ENCODE measurements at places on chromosomes 11 and 22.

GRCh38 chr11:62556108-62556874, 9.7 kb upstream of the AHNAK start:
- peak; percentile 61 for DNase-seq

DNA sequence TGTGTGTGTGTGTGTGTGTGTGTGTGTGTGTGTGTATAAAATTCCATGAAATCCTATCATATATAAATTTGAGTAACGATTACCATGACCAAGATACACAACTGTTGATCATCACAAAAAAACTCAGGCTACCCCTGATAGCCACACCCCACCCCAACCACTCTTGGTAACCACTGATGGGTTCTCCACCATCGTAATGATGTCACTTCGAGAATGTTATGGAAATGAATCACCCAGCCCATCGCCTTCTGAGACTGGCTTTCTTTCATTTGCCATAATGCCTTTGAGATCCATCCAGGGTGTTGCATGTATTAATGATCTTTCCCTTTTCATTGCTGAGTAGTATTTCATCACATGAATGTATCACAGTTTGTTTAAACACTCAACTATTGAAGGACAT, 496.0 kb downstream of the MIAT start:
- no peak for DNase-seq

- DNase-seq, result no peak
These were observed 5.1 kb downstream of the CCDC89 start for GRCh38 chr11:85680897-85681296.

- no peak for DNase-seq
These were observed 9.6 kb downstream of the CHST1 start for GRCh38 chr11:45655831-45656230.

DNA sequence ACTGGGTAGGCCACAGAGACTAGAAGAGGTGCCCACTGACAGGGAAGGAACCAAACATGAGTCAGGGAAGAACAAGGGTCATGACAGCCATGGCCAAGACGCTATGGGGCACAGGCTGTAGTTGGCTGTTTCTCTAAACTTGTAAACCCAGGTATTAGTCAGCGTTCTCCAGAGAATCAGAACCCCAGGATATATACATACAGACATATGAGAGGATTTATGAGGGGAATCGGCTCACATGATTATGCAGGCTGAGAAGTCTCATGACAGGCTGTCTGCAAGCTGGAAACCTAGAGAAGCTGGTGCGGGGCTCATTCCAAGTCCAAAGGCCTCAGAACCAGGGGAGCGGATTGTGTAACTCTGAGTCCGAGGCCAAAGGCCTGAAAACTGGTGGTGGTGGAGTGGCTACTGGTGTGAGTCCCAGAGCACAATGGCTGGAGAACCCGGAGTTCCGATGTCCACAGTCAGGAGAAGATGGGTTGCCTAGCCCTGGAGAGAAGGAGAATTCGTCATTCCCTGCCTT, 29.7 kb upstream of the CD81 start:
- DNase-seq, result no peak

- no peak for DNase-seq
These were observed 83.6 kb downstream of the PIWIL4 start for GRCh38 chr11:94650756-94651155.

- no peak for DNase-seq
These were observed 10.2 kb downstream of the LRRC74B start for GRCh38 chr22:21055880-21056319.

- DNase-seq, result no peak
These were observed 94.4 kb downstream of the SLC1A2 start for GRCh38 chr11:35324981-35325380.

GRCh38 chr22:22215659-22216449, 28.7 kb upstream of the VPREB1 start:
- DNase-seq, result no peak

GRCh38 chr11:117826190-117826570, 1.6 kb upstream of the FXYD2 start:
- no peak for DNase-seq

- no peak for DNase-seq
These were observed 68.7 kb downstream of the ISX start for GRCh38 chr22:35134637-35135036.

- no peak for DNase-seq
These were observed 43.6 kb downstream of the CTSC start for GRCh38 chr11:88293931-88294330.

DNA sequence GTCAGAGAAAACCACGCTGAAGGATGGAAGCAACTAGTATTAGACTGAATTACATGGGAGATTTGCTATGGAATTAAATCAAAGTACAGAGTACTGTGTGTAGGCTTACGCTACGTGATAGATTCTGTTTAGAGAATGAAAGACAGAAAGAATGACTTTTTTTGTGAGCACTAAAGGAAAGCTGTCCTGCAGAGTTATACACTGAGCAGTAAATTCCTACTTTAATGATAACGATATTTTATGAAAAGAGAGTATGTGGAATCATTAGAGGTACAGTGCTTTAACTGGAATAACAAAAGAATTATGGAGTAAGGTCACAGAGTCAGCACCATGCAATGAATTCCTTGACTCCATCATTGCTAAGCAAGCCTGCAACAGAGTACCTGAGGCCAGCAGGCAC, 295.3 kb upstream of the SYN3 start:
- no peak for DNase-seq

DNA sequence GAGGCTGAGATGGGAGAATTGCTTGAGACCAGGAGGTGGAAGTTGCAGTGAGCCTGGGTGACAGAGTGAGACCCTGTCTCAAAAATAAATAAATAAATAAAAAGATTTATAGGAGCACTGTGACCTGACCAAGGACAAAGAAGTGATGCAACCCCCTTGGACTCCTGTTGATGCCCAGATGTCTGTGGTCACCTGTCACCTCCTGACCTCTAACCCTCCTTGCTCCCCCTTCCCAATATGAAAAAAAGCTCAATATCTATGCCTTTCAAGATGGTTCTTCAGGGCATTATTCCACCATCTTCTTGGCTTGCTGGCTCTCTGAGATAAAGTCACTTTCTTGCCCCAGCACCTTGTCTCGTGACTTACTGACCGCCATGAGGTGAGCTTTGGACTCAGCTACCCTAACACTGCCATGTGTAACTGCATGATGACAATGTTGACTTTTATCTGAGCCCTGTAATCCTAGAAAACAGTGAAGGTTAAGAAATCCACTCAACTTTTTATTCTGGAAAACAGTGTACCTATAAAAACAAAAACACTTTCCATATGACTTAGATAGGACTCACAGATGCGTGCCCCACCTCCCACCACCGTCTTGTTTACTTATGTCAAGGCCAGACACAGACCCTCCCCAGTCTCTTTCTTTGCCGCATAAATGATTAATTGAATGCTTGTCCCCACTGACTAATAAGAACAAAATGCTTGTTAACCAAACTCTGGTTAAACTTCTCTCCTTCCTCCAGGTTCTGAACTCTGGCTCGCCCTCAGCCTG, 360.5 kb downstream of the BUD13 start:
- no peak for DNase-seq

GRCh38 chr11:123437236-123437979, 7.3 kb downstream of the GRAMD1B start:
- DNase-seq, result no peak

- DNase-seq, result no peak
These were observed 63.8 kb downstream of the ST14 start for GRCh38 chr11:130223291-130223971.

DNA sequence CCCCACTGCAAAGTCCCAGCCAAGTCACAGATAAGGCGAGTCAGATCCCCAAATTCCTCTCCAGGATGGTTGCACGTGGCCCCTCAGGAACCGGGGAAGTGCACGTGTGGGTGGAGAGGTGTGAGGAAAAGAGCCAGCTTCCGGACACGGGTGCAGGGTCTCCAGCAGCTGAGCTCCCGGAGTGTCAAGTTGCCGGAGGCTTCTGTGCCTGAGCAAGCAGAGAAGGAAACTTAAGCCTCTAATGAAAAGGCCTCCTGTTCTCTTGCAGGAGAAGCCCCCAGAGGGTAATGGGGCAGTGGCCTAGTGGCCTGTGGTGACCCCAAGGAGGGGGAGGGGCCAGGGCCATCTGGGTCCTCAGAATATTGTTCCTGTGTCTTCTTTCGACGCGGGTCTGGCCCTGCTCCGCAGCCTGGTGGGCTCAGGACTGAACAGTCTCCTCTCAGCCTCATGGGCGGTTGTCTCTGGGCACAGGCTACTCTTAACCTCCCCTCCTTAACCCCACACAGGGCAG, 147.9 kb downstream of the FEZ1 start:
- no peak for DNase-seq

GRCh38 chr11:109222761-109223160, 199.2 kb upstream of the C11orf87 start:
- DNase-seq, result no peak

DNA sequence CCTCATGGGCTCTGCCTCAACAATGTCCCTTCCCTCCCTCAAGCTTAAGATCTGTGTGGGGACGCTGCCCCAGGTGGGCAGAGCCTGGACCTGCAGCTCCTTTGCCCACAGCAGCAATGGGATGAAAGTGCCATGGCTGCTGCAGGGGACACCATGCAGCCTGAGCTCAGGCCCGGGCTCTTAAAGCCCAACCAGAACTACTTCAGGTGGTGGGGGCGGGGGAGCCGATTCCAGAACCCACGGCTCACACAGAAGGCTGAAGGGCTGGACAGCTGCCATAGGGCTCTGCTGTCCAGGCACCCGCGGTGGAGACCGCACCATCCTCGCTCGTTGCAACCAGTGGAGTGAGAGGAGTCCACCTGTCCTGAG, 12.5 kb downstream of the CHID1 start:
- no peak for DNase-seq

DNA sequence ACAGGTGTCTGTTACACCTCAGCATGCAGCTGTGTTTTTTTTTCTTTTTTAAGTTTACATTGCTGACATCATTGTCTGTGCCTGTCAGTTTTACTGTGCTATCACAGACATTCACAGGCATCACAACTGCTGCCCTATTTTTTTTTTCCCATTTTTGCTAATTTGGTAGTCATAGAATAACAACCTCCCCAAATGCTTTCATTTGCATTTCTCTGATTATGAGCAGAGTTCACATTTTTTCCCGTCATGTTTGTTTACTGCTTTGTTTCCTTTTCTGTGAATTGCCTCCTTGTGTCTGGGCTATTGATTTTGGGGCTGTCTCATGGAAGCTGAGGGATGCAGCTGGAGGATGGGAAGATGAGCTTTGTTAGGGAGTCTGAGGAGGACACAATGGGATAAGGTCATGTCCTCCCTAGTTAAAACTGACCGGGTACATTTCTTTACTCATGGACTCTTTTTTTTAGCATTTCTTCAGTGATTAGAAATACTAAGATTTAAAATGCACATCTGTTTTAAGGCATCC, 155.1 kb downstream of the LDLRAD3 start:
- DNase-seq, result no peak

DNA sequence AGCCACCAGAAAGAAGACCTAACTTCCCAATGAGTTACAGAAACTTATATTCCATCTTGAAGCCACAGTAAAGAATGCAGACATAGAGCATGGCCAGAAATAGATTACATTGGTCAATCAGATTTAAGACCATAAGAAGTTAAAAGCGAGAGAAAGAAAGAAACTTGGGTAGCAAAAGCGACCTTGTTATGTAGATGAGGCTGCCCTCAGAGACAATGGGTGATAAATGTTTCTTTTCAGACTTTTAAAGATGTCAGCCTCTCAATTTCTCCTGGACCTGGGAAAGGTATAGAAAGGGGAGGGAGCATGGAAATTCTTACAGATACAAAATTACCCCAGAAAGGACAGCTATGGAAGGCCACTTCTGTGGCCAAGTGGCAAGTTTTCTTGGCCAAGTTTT, 732.6 kb upstream of the LUZP2 start:
- no peak for DNase-seq

DNA sequence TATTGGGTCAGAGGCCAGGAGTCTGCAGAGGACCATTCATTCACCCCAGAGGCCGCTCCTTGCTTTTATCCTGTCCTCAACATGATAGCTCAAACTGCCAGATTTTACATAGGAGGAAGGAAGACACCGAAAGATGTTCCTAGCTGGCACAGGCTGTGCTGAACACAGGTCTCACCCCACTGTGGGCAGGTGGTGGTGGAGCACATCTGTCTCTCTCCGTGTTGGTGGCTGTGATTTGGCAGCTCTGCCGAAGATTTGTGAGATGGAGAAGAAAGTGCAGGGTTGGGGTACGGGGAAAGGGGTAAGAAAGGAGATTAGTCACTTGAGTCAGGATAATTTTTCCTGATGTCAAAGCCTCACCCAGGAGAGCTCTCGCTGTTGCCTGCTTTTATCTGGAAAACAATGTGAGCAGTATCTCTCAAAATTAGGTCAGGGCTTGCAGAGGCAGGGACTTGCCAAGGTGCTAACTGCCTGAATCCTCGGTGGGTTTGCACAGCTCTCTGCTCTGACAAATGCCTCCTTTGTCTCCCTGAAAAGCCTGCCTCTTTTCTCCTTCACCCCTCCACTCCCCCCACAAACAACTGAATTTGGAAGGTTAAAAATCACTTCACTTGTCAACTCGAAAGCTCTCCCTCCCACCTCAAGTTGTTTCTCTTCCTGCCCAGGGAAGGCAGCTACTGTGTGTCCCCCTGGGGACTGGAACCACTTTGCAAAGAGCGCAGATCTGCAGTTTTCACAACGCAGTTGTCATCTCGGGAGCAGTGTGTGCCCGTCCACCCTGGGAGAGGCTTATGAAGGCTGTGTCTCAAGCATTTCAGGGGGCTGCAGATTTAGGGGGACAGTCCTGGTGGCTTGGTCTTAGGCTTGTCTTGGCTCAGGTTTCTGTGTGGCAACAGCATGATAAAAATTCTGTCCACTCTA, 299.7 kb downstream of the ST3GAL4 start:
- no peak for DNase-seq

- DNase-seq, result no peak
These were observed 73.7 kb downstream of the MN1 start for GRCh38 chr22:27727673-27728451.

GRCh38 chr11:95547976-95548375, 241.6 kb downstream of the FAM76B start:
- no peak for DNase-seq

DNA sequence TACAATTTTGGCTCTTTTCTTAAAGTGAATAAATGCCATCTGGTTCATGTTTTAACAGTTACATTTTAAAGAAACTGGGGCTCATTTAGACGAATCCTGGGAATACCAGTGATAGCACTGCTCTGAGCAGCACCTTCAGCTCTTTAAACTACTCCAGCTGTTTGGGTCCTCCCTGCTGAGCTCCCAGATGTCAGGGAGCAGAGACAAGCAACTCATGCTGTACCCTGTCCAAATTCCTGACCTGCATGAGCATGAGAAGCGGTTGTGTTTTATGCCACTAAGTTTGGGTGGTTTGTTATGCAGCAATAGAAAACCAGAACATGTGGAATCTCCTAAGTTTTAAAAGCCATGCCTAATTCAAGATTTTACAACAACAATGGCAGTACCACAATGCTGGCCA, 90.0 kb downstream of the FDX1 start:
- DNase-seq, result no peak

- no peak for DNase-seq
These were observed 1382.4 kb downstream of the BRD1 start for GRCh38 chr22:48445113-48445827.
